NCI-H1417 (cell line): ENCODE measurements at places on chromosomes 13 and 19.

DNA sequence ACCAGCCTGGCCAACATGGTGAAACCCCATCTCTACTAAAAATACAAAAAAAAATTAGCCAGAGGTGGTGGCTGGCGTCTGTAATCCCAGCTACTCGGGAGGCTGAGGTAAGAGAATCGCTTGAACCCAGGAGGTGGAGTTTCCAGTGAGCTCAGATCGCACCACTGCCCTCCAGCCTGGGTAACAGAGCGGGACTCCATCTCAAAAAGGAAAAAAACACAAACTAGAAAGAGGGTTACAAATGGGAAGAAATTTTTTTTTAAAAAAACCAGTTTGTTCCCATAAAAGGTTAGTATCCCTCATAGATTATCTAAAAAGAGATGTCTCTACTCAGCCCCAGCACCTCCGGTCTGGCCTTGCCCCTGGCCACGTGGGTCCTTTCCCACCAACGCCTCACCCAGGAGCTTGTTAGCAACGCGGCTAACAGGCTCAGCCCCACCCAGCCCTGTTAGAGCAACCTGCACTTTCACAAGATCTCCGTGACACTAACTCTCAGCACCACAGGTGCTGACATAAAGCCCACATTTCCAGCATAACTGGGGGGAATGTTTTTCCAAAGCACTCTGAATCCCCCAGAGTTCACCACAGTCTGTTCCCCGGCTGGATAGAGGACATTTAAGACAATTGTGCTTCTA lies 4.3 kb downstream of the DMKN start:
- DNase-seq: peak; percentile 54

GRCh38 chr19:18473706-18474087 lies 35.8 kb upstream of the ISYNA1 start:
- DNase-seq: no peak

- no peak for DNase-seq
Observed at GRCh38 chr13:66574606-66575005, 655.5 kb downstream of the PCDH9 start.

DNA sequence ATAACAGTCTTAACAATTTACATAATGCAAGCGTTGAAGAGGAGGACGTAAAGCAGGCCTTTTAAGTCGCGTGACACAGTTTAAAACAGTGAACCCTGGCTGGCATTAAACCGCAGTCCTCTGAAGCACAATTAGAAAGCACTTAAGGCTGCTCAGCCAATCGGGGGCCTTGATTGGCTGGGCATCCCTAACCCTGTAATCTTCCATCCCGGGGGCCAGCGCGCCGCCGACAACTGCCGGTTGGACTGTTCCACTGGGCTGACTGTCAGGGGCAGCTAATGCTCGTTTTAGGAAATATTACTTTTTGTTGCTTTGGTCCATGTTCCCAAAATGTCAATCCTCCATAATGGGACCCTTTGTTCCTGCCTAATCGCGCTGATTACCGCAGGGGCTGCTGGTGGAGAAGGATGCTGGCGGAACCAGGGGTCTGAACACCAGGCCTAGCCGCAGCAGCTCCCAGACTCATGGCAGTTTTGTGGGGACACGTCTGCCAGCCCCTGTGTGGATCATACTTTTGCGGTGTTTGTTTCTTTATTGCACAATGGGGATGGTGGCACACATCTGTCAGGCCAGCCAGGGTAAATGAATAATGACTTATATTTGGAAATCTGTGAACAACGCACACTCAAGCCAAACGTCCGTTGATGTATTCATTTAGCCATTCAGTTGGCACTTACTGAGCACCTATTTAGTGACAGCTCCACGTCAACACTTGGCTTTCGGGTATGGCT lies 127.1 kb upstream of the SPACA7 start:
- peak; percentile 65 for DNase-seq

DNA sequence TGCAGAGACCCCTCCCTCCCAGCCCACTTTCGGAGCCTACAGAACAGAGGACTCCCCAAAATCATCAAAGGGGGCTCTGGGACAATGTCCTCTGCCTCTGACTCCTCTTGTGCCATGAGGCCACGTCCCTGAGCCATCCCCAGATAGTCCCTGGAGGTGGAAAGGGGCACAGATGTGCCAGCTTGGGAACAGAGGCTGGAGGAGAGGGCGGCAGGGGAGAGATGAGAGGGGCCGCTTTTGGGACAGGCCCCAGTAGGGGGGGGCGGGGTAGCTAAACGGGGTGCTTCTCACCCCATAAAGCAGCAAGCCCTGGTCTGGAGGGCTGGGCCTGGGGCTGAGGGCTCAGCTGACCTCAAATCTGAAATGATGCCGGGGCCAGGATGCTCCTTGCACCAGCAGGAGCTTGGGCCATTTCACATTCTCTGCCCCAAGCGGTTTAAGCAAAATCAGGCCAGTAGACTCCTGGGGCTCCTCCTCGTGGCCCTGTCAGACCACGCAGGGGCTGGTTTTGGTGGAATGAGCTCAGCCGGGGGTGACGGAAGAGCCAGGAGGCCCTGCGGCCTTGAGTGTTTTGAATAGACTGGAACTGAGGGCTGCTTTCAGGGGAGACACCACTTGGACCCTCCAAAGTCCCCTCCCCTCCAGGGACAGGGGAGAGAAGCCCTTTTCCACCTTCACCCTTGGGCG lies 27.1 kb downstream of the ONECUT3 start:
- DNase-seq: no peak

DNA sequence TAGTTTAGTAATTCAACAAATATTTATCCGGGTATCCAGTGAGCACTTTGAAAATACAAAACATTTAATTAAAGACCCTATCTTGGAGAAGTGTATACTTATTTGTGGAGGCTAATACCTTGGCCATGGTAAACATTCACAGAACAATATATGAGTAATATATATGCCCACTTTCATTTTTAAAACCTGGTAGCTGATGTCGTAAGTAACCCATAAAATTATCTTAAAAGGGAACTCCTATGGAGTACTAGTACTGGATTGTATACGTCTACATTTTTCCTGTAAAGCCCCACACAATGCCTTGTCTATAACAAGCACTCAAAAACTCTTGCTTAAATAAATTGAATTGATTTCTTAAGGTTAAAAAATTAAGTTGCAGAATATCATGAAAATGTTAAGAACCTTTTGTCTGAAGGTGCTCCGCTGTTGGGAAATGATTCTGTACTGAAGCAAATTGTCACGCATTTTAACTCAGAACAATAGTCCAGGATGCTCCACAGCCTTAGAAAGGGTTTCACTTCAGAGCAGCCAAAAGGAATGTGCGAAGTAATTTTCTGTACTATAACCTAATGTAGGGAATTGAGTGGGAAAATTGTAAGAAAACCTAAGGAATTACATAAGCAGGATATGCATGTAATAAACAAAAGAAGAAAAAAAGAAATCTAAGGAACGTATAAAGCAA lies 58.9 kb upstream of the C1QTNF9 start:
- DNase-seq: no peak

DNA sequence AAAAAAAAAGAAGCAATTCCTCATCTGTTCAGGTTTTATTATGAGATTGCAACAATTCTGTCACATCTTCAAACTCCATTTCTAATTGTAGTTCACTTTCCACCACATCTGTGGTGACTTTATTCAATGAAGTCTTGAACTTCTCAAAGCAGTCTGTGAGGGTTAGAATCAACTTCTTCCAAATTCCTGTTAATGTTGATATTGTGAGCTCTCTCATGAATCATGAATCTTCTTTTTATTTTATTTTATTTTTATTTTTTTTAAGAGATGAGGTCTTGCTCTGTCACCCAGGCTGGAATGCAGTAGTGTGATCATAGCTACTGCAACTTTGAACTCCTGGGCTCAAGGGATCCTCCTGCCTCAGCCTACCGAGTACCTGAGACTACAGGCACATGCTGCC lies 19.6 kb downstream of the ARHGAP35 start:
- DNase-seq: no peak

GRCh38 chr13:36887758-36888521 lies 32.1 kb downstream of the SMAD9 start:
- DNase-seq: no peak

- no peak for DNase-seq
Observed at GRCh38 chr13:110546926-110547325, 14.6 kb downstream of the RAB20 start.

GRCh38 chr13:43924549-43925245 lies 45.0 kb downstream of the LACC1 start:
- DNase-seq: no peak

GRCh38 chr19:50796634-50797428 lies 6.6 kb downstream of the ACP4 start:
- no peak for DNase-seq

DNA sequence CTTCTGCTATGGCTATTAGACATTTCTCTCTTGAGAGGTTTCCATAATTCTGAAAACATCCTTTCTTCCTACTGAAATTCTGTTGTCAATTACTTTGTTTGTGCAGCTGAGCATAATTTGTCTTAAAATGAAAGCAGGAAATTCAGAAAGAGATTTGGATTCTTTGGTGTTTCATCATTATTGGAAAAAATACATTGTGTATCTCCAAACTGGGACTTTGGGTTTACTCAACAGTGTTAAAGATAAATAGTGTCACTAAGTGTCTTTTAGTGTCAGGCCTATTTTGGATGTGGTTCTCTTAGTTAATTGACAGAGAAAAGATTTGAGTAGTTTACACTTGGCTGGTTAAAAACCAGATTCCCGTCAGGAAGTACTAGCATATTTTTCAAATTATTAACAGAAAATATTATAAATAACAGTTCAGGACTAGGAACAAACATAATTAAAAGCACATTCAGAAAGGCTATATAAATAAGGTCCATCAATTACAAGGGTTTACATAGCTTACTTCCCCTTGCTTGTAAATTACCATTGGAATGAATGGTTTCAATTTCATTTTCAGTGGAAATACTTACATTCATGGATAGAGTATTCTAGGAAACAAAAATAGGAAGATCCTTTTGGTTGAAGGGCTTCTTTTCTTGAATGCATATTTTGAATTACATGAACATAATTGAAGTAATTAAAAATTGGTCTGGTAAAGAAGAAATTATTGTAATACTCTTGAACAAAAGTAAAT lies 483.1 kb downstream of the GPC6 start:
- DNase-seq: no peak

DNA sequence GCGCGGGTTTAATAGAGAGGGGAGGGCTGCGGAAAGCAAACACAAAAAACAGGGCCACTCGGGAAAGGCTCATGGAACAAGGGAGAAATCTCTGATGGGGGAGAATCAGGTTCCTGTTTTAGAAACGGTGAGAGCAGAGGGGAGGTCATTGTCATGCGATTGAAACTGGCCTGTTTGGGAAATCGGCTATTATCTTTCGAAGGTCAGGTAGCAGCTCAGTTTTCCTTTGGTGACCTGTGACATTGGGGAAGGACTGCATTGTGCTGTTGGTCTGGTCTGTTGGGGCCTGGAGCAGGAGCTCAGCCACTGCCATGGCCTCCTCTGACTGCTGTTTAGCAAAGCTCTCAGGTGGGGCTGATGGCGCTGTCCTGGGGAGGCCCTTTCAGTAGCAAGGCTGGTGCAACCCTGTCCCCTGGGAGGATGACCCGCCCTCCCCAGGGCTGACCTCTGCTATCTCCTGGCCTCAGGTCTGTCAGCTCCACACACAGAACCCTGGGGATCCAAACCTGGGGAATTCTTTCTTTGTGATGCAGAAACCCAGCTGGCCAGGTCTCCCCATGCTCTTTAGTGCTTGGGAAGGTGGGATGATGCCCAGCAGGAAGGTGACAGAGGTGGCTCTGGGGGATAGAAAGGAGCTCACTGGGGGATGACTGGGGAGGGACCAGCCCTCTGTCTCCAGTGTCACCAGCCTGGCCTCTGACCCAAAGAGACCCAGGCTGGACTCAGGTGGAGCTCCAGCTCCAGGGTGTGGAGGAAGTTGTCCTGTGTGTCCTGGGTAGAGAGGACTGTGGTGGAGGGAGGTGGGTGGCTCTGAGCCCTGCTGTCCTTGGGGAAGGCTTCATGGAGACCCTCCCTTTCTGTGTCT lies 21.2 kb upstream of the CD177 start:
- DNase-seq: no peak

DNA sequence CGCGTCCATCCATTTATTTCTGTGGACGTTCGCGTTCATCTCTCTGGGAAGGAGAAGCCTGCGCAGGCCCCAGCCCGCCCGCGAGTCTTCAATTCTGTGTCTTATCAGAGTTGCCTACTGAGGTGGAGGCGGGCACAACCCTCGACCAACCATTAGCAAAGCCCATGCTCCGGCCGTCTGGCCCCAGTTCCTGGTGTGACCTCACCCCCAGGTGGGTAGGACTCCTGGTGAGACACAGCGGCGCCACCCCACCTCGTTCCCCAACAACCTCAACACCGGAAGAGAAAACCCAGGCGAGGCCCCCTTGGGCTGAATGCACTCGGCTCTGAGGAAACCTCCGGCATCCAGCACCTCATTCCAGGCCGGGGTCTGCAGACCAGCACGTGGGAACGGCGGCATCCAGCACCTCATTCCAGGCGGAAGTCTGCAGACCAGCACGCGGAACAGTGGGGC lies 14.7 kb downstream of the ZNF787 start:
- no peak for DNase-seq

DNA sequence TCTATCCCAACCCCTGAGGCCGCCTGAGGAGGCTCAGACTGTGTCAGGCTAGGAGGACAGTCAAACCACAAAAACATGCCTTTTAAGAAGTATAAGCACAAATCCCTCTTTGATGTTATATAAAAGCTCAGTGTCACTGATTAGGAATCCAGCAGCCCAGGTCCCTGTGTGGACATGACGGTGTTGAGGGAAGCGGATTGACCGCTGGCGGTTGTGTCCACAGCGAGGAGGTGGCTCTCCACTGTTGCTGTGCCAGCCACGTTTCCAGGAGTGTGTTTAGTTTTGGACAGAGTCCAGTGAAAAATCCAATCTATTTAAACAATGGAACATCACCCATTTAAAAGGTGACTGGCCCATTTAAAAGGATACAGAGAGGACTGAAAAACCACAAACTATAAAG lies 7.5 kb upstream of the GJA3 start:
- no peak for DNase-seq

DNA sequence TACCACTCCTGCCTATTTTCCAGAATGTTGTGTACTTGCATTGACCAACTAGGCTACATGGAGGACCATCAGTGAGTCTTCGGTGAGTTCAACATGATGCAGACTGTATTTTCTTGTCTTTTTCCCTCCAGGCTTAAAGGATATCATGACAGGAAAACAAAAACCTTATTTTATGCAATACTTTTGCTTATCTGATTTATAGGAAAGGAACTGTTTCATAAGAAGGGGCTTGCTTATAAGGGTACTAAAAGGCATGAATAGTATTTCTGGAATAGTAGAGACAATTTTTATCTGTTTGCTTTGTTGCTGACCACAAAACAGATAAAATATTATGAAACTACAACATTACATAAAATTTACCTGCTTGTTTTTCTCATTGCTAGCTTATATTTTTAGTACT lies 374.7 kb downstream of the KLF5 start:
- DNase-seq: no peak
